ENCODE measurements at places on chromosomes 1 and 21. TPM values are rescaled to one million over a fixed set of nuclear protein-coding genes. Genes with fewer than 3 reads are reported as not detected.

GRCh38 chr21:46212721-46213484, 15.7 kb downstream of the LSS start:
- no peak overlapping the region for H3K4me3 ChIP-seq
- H3K27me3 ChIP-seq: no peaks in the 10 kb centered on the region
- DNase-seq: no peak
- no peaks in the 10 kb centered on the region for H3K36me3 ChIP-seq
- no peaks in the 10 kb centered on the region for H3K4me1 ChIP-seq
- no peak overlapping the region for H3K27ac ChIP-seq

DNA sequence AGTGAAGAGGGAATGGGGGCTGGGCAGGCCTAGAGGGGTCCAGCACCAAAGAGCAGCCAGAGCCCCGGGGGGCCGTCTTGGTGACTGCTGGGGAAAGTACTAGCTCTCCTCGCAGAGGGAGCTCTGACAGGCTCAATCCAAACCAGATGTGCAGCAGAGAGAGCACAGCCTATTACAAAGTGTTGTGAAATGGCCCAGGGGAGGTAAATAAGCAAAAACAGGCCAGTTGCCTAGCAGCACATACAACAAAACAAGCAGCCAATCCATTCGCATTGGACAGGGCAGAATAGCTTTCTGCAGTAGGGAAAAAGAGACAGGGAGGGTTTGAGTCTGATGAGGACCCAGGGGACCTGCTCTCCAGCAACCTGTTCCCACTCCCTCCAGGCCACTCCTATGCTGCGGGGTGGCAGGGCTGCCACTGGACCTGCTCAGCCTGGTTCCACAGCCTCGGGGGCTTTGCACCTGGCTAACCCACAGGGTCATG, 239.6 kb upstream of the FGGY start:
- H3K36me3 ChIP-seq: no peaks in the 10 kb centered on the region
- H3K4me1 ChIP-seq: peaks cover 3% of the 10 kb centered on the region
- peak; percentile 92 for DNase-seq

- H3K27me3 ChIP-seq: no peaks in the 10 kb centered on the region
- no peak for DNase-seq
- H3K4me3 ChIP-seq: no peak overlapping the region
- H3K36me3 ChIP-seq: no peaks in the 10 kb centered on the region
- no peaks in the 10 kb centered on the region for H3K4me1 ChIP-seq
- H3K27ac ChIP-seq: no peak overlapping the region
These were observed 4.4 kb downstream of the ST7L start for GRCh38 chr1:112614460-112615065.

DNA sequence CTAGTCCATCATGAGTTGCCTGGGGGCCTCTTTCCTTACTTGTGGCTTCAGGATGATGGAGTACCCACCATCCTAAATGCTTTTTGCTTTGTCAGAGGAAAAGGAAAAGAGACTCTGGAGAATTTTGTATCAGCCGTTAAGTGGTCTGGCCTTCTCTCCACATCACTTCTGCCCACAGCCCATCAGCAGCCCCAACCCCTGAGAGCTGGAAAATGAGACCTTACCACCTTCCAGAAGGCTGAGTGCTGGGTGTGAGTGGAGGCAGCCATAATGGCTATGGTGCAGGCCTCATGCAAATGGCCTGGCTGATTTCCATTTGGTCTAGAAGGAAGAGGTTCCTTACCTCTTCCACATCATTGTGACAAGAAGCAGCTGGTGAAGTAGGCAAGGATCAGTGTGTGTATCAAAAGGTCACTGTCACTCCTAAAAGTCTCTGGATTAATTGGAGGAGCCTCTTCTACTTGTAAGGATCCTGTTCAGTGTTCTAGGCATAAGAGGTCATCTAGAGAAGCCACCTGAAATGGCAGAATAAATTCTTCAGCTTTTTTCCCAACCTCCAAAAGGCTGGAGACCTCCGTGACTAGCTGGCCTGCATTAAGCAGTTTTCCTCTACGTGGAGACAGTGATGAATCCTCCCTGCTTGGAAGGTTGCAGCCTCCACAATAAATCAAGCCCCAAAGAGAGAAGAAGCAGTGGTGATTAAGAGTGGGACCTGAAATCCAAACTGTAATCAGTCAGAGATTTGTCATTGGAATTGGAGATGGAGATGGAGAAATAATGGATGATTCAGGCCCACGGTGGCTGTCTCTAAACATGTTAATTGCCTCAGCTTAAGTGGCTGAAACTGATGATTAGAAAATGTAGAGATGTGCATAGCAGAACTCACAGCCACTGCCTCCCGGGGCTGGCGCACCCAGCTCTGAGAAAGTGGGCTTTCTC, 111.5 kb downstream of the CNIH3 start:
- H3K4me3 ChIP-seq: no peak overlapping the region
- peak; percentile 25 for DNase-seq
- H3K27me3 ChIP-seq: no peaks in the 10 kb centered on the region
- no peak overlapping the region for H3K27ac ChIP-seq
- no peaks in the 10 kb centered on the region for H3K4me1 ChIP-seq
- no peaks in the 10 kb centered on the region for H3K36me3 ChIP-seq

HSPG2 gene
- 677 TPM for total RNA-seq

Measured in uterus (tissue), 4 donors.